SK-N-SH (cell line): ENCODE measurements at places on chromosomes 2 and 18. TPM values are rescaled to one million over a fixed set of nuclear protein-coding genes. Genes with fewer than 3 reads are reported as not detected.

GRCh38 chr18:13823707-13824395 is at the start of gene MC5R:
MC5R (plus strand) TSS chr18:13824149; CDS start chr18:13825766, 1,617 bp downstream.
- peak; percentile 92 for DNase-seq

DNA sequence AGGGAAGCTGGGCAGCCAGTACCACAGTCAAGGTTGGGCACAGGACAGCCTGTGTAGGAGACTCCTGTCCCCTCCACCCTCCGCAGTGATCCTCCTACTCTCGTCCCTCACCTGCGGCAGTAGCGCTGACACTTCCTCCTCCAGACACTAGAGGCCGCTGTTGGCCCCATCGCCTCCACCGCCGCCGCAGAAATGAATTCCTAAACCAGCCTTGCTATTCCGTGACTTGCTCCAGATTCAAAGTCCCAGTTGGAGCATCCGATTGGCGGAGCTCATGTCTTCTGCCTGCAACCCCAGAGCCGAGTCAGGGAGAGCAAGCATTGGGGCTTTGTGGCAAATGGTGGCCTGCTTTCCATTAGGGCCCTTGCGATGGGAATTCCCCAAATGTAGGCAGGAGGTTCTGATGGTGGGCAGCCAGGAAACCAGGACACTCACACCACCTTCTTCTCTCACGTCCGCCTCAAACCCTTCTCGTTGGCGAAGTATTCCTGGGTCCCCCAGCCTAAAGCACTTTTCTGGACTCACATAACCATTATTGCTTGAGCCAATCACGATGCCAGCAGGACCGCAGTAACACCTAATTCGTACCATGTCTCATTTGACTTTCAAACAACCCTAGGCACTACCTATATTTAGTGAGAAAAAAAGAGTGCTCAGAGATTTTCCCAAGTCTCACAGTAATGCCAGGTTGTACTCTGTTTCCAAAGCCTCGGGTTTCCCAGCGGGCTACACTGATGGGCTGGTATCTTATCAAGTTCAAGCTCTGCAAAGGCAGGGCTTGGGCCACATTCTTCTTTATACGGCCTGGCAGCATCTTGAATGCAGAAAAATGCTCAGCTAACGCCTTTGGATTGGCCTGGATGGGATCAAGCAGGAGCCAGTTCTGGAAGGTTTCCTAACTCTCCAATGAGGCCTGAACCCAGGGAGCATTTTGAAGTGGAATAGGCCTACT is 1.2 kb upstream of the DNAJB2 start:
- DNase-seq: peak; percentile 81

DNA sequence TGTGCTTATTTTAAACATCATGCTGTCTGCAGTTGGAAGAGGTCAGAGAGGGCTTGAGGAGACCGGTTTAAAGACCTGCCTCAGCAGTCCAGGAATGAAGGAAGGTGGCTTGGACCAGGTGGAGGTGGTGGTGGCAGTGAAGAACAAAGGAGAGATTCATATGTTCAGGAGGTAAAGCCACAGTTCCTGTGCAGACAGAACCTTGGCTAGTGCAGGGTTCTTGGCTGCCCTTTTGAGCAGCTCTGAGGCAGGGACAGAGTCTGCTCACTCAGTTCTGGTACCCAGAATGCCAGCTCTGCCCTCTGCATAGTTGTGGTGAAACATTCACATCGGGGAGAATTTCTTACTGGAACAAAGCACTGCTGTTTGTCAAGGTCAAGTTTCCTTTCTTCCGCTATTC is 669.7 kb upstream of the HS6ST1 start:
- no peak for DNase-seq

DNA sequence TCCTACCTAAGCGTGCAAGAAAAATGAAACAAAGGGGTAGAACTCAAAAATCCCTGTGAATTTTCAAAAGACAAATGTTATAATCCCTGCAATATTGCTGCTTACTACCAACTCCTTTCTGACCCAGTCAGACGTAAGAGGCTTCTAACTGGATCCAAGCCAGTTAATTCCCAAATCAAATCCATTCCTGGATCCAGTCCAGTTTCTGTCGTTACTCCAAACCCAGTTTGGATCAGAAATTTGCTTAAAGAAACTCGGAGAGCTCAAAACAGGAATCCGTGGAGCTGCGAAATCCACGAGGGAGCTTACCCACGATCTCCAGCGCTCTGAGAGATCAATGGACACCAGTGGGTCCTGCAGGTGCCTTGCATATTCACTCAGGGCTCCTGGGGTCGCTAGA is 62.8 kb upstream of the IKZF2 start:
- DNase-seq: no peak

DNA sequence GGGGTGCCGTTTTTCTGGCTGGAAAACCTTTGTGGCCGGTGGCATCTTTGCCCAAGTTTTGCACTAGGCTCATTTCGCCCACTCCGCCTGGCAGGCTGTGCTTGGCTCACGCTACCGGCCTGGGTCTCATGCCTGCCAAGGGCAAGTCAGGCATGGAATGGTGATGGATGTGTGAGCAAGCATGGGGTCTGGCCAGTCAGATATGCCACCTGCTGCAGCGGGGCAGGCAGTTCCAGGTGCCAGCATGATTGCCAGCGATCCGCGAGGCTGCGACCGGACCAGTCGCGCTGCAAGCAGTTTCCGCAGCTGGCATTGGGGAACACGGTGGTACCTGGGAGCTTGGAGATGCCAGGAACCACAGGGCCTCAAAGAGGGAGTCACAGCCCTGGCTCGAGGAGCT is 40.6 kb downstream of the TAF1B start:
- no peak for DNase-seq

DNA sequence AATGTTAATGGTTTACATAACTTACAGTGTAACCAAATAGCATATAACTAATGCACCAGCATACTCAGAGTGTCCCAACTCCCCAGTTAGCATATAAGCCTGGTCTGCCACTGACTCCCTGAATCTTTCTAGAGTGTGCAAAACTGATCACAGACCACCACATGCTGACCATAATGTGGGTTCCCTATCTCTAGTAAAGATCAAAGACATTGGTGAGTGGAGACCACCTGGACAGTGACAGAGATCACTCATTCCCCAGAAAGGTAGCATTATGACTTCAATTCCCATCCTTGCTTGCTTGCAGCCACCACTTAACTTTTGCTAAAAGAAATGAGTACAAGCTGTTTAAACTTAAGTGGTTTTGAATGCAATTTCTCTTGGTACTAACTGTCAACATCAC is 39.0 kb downstream of the KANSL1L start:
- no peak for DNase-seq

DNA sequence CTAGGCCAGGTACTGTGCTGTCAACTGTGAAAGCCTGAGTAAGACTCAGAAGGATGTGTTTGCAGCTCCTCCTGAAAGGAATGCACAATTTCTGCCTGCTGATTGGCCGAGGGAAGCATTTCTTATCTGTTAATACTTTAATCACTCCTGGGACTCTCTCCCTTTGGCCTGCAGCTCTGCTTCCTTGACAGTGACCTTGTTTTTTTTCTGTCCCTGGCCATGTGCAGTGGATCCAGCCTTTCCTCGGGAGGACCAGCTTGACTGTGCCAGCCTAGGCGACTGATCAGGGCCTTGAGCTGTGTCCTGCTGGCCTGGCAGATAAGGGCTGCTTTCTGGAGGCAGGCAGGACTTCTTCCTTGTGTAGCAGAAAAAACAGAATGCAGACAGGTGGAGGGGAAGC is 10.0 kb downstream of the RNF144A start:
- DNase-seq: peak; percentile 85

DNA sequence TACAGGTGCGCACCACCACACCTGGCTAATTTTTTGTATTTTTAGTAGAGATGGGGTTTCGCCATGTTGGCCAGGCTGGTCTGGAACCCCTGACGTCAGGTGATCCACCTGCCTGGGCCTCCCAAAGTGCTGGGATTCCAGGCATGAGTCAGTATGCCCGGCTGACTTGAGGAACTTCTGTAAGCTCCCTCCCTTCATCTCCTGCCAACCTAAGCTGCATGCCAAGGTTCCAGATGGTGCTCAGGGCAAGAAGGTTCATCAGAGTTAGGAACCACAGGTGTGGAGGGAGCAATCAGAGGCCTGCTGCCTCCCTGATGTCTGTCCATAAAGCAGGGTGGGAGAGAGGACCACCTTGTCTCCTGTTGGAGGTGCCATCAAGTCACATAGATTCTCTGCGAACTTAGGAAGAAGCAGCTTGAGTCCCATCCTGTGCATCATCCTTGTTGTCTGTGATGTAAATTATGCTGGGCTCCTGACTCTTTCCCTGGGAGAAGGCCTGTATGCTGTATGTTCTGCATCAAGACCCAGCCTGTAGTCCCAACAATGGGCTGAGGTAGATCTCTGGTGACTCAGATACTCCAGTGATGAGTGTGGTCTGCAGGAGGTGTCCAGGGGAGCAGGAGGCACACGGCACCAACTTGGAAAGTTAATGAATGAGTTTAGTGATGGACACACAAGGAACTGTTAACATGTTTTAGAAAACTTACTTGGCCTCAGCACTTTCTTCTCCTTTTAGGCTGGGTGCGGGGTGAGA is 53.1 kb downstream of the TMEM17 start:
- no peak for DNase-seq

DNA sequence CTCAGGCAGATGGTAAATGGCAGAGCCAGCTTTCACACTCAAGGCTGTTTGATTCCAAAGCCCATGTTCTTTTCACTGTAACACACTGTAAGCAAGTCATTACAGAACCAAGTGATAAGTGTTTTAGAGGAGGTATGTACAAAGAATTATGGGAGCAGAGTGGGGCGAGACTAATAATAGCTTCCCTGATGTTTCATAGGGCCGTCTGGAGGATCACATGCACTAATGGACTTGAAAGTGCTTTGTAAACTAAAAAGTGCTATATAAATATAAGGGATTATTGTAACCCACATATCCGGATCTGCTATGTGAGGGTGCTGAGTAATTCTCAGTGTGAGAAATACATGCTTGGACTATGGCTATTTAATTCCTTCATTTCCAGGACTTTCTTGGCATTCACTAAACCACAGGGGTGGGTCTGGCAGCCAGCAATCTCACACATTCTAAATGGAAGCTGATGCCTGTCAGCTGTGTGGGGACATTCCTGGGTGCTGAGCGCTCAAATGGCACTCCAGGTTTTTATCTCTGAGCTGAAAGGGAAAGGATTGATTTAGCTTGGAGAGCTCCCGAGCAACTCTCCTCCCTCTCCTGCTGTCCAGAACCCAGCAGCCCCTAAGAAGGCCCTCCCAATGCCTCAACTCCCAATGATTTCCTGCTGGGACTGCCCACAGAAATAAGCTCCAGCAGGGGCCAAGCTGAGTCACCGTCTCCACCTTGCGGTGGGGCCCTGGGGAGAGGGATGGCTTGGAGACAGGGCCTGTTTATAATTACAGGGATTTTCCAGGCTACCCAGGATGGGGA is 222.8 kb downstream of the SOX11 start:
- peak; percentile 42 for DNase-seq

DNA sequence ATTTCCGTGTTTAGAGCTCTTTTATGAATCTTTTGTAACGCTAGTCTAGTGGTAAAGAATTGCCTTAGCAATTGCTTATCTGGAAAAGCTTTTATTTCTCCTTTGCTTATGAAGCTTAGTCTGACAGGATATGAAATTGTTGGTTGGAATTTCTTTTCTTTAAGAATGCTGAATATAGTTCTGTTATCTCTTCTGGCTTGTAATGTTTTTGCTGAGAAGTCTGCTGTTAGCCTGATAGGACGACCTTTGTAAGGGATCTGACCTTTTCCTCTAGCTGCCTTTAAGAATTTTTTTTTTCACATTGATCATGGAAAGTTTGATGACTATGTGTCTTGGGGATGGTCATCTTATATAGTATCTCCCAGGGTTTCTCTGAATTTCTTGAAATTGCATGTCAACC is 101.1 kb downstream of the TRABD2A start:
- no peak for DNase-seq

DNA sequence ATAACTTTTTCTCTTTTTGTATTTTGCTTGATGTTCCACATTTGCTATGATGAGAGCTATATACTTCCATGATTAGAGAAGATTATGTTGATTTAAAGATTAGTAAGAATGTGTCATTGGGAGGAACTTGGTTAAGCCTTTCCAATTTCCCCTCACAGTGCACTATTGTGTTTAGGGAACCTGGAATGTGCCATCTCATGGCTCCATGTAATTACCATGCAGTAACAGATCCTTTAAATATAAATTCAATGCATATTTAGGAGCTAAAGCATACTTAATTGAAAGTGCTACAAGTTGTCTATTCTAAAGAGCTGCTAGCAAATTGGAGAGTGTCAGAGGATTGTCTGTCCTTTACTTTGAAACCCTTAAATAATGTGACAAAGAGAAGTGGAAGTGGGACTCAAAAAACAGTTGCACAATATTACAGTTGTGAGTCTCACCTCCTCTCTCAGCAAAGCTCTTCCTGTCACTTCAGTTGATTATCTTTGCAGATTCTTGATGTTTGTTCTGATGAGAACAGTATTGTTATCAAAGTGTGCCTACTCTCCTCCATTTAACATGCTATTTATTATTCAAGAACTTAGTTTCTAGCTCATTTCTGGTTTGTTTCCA is 1162.7 kb upstream of the ZEB2 start:
- DNase-seq: no peak

DNA sequence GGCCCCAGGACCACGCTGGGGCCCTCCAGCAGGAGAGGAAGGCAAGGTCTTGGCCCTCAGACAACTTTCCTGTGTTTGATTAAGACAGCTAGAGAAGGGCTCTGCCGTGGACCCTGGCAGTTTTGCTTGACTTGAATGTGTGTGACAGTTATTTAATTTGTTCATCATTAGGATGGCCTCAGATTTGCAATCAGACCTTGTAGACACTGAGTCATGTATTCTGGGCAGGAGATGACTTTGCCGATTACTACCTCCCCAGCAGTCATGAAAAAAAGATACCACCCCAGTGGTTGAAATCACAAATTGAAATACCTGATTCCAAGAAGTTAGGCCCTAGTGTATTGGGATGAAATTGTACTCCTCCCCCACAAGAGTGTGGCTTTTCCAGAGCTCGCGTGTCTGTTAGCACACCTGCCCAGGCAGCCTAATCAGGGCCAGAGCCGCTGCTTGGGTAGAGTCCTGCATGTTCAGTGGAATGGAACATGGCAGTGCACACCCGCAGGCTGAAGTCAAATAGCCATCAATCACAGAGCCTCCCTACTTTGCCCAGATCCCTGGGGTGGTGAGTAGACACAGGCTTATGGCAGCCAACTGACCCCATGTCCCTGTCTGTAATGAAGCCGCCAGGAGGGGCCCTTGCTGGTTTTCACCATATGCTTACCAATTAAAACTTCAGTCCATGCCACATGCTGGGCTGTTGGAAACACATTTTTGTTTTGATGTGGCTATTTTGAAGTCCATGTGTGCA is 122.5 kb downstream of the TPGS2 start:
- no peak for DNase-seq

DNA sequence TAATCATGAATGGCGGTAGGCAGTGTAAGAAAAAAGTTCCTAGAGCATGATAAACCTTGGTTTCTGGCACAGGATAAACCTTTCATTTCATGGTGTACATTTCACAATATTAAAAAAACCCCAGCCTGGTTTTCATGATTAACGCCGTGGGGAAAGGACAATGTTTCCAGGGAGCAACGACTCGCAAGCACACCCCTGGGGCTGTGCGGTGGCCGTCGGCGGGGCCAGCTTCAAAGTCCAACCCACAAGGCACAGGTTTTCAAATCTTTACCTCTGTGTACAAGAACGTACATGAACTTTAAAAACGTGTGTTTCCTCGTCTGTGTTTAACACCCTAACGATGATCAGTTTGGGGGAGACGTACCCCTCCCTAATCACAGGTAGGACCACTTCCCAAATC is 118.1 kb downstream of the NOL10 start:
- DNase-seq: no peak

Gene MARCHF4
- polyA plus RNA-seq: 7.3 and 7.6 TPM in 2 replicates

Gene CPSF3
- 31.4 and 34.2 TPM in 2 replicates for polyA plus RNA-seq

Gene NEU2
- not detected in 2 replicates for polyA plus RNA-seq

Gene PIEZO2
- not detected in 2 replicates for polyA plus RNA-seq

Gene PSTPIP2
- 9.5 and 9.8 TPM in 2 replicates for polyA plus RNA-seq

Gene PLCD4
- 8.5 and 11.0 TPM in 2 replicates for polyA plus RNA-seq
